CD8-positive, alpha-beta memory T cell (primary cell): ENCODE measurements at places on chromosomes 6 and 20. TPM values are rescaled to one million over a fixed set of nuclear protein-coding genes. Genes with fewer than 3 reads are reported as not detected.

Gene CTSA
- total RNA-seq, result 81.1 TPM

Gene MRAP2
- not detected for total RNA-seq

Gene ZSCAN23
- 0.63 TPM for total RNA-seq

Gene LIN28B
- total RNA-seq, result not detected

Gene CALHM6
- 1.7 TPM for total RNA-seq

DNA sequence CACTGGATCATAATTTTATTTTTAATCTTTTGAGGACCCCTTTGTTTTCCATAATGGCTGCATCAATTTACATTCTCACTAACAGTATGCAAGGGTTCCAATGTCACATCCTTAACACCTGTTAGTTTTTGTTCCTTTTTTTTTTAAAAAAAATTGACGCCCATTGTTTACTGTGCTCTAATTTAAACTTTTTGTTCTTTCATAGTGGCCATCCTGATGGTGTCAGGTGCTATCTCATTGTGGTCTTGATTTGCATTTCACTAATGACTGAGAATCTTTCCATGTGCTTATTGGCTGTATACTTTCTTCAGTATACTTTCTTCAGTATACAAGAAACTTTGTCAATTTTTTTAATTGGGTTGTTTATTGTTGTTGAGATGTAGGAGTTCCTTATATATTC is 347.0 kb downstream of the RNGTT start:
- peaks cover 9% of the 10 kb centered on the region for H3K36me3 ChIP-seq
- H3K27ac ChIP-seq, result no peak overlapping the region
- H3K4me3 ChIP-seq, result no peak overlapping the region
- no peak for DNase-seq

GRCh38 chr20:995170-995569 is 6.9 kb downstream of the RSPO4 start:
- H3K27me3 ChIP-seq, result no peaks in the 10 kb centered on the region
- no peak overlapping the region for H3K27ac ChIP-seq
- no peaks in the 10 kb centered on the region for H3K4me1 ChIP-seq
- no peak for DNase-seq
- no peak overlapping the region for H3K4me3 ChIP-seq
- H3K36me3 ChIP-seq, result no peaks in the 10 kb centered on the region

DNA sequence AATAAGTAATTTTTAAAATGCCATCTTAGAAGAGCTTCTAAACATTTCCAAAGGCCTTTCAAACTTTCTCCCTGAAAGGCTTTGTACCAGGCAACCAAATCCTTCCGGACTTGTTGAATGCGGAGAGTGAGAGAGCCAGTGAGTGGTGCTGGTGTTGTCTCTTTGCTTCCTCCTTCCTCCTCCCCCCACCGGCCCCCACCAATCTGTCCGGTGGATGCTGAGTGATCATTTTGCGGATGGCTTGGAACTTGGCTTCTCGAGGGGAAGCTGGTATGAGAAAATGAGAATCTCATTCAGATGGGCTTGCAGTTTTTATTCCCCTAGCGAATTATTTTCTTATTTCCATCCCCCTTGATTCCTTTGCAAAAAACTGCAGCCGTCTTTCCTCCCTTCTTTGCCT is 97.3 kb downstream of the ANKRD60 start:
- no peaks in the 10 kb centered on the region for H3K4me1 ChIP-seq
- DNase-seq, result no peak
- no peak overlapping the region for H3K27ac ChIP-seq
- H3K36me3 ChIP-seq, result no peaks in the 10 kb centered on the region

DNA sequence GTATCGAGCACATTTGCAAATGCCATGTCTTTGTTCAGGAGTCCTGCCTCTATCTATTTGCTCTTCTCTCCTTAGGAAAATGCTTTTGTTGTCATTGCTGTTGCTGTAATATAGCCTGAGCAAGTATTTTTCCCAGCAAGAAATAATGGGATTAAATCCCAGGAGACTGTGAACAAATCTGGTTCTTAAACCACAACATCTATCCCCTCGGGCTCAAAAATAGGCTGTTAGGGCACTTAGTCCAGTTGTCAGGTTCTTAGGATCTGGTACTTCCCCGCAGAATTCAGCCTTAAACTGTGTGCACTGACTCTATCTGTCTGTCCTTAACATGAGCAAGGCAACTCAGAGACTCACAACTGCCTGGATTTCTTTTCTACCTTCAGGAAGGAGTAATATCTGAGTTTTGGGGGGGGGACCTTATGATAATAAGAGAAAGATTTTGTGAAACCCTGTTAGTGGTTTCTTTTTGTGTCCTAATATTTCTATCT is 437.5 kb downstream of the HTR1B start:
- no peak overlapping the region for H3K4me3 ChIP-seq
- DNase-seq, result no peak
- no peaks in the 10 kb centered on the region for H3K27me3 ChIP-seq
- no peaks in the 10 kb centered on the region for H3K36me3 ChIP-seq
- no peaks in the 10 kb centered on the region for H3K4me1 ChIP-seq

GRCh38 chr6:163301726-163302635 is 112.5 kb upstream of the QKI start:
- no peak for DNase-seq
- H3K4me3 ChIP-seq, result no peak overlapping the region
- no peak overlapping the region for H3K27ac ChIP-seq
- H3K4me1 ChIP-seq, result no peaks in the 10 kb centered on the region

DNA sequence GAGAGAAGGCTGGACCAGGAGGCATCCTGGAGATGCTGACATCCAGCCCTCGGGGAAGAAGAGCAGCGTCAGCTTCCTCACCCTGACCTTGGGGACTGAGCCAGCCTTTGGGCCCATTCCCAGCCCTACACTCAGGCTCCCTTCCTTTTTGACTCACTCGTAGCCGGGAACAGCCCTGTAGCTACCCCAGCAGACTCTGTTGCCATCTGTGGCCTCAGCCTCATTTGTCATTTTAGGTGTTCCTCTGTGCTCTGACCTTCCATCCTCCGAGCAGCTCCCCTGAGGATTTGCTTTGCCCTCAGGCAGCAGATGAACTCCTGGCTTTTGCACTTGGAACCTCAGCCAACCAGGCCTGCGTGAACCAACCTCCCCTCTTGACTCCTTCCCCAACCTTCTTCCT is 67.5 kb downstream of the ELOVL2 start:
- no peak overlapping the region for H3K27ac ChIP-seq
- H3K36me3 ChIP-seq, result no peaks in the 10 kb centered on the region
- no peak for DNase-seq
- no peak overlapping the region for H3K4me3 ChIP-seq
- H3K4me1 ChIP-seq, result no peaks in the 10 kb centered on the region

- H3K27me3 ChIP-seq, result no peaks in the 10 kb centered on the region
- no peak overlapping the region for H3K27ac ChIP-seq
- H3K36me3 ChIP-seq, result no peaks in the 10 kb centered on the region
- H3K4me1 ChIP-seq, result no peaks in the 10 kb centered on the region
- no peak overlapping the region for H3K4me3 ChIP-seq
- no peak for DNase-seq
These were observed 22.0 kb downstream of the FRMD1 start for GRCh38 chr6:168056892-168057527.

DNA sequence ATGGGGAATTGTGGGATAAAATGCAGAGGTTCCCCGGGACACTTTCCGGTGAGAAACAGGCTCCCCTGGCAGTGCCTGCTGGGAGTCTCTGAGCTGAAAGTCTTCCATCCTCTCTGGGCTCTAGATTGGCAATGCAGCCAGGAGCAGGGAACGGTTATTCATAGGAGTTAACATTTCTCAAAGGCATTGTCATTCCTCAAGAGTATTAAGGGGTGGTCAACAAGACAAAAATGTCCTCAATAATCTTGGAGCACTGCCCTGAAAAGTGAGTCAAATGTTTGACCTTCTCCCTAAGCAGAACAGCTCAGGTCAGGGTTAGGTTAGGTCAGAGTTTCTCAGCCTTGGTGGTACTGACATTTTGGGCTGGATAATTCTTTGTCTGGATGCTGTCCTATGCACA is 13.2 kb downstream of the BPIFB1 start:
- H3K4me1 ChIP-seq, result no peaks in the 10 kb centered on the region
- H3K36me3 ChIP-seq, result no peaks in the 10 kb centered on the region
- no peak overlapping the region for H3K27ac ChIP-seq
- H3K27me3 ChIP-seq, result no peaks in the 10 kb centered on the region
- no peak for DNase-seq

DNA sequence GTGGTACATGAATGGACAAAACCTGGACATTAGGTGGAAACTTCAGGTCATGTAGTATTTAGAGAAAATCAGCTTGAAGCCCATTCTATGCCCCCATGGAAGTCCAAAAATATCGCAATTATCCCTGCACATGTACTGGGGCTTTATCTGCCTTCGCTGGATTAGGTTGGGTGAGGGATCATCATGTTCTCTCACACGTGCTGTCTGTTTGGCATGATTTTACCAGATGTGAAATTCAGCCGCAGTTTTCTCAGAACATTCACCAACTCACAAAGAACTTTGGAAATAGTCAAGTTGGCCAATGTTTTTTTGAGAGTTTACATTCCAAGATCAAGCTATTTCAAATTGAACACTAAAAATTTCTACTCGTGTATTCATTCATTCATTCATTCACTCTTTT is 459.8 kb upstream of the CITED2 start:
- no peaks in the 10 kb centered on the region for H3K36me3 ChIP-seq
- no peaks in the 10 kb centered on the region for H3K27me3 ChIP-seq
- DNase-seq, result no peak
- H3K4me1 ChIP-seq, result no peaks in the 10 kb centered on the region
- no peak overlapping the region for H3K27ac ChIP-seq

DNA sequence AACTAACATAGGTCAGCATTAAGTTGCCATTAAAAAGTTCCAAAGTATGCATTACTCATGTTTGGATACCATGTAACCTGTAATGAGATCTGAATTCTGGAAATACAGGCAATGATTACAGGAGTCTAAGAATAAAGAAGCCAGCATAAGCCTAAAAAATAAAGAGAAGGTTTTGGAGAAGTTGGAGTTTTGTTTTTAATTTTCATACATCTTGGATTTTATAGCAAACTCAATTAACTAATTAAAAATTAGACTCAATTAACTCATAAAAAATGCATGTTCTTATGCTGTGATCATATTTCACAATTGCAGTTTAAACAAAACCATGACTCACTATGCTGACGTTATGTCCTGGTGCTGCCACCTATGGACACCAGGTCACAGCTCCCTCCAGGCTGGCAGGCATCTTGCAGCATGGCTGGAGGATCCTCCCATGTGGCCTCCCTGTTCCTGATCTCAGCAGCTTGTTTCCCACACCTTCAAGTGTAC is 648.8 kb upstream of the AGPAT4 start:
- H3K27ac ChIP-seq, result no peak overlapping the region
- DNase-seq, result no peak
- H3K27me3 ChIP-seq, result no peaks in the 10 kb centered on the region
- H3K4me1 ChIP-seq, result no peaks in the 10 kb centered on the region
- H3K4me3 ChIP-seq, result no peak overlapping the region
- no peaks in the 10 kb centered on the region for H3K36me3 ChIP-seq

- H3K4me3 ChIP-seq, result no peak overlapping the region
- no peaks in the 10 kb centered on the region for H3K4me1 ChIP-seq
- DNase-seq, result no peak
- no peaks in the 10 kb centered on the region for H3K36me3 ChIP-seq
- H3K27ac ChIP-seq, result no peak overlapping the region
These were observed 343.0 kb downstream of the CDKAL1 start for GRCh38 chr6:20877008-20877937.
